Osteoblast (primary cell): ENCODE measurements at places on chromosomes 7 and 10.

- DNase-seq = no peak
Measured at GRCh38 chr7:154576604-154577003, 426.3 kb downstream of the PAXIP1 start.

DNA sequence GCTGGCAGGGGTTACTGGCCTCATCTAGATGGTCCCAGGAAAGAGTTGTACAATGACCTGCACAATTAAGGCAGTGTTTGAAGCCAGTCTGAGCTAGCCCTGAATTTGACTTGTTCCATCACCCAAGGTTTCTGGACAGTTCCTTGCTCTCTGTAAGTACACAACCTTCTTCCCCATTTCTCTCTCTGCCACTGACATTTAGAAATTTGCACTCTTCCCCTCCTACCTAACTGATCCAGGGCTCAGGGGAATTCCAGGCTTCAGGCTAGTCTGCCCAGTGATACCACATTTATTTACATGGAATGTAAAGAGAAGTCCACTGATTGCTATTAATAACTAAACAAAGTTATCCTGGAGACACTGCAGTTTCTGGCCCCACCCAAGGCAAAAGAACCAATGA is 139.0 kb upstream of the GPR26 start:
- no peak for DNase-seq

DNA sequence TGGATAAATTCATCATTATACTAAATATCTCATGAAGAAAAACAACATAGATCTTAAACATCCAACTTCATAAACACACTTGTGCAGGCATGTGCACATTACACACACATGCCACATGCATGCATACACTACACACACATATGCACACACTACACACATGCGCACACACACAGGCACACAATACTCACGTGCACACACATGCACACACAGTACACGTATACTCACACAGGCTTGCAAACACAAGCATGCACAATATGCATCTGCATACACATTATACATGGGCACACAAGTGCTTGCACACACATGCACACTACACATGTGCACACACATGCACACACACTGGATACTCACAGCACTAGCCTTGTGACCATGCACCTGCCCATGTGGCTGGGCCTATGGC is 105.2 kb downstream of the ADARB2 start:
- no peak for DNase-seq

- DNase-seq = no peak
Measured at GRCh38 chr10:124651402-124651891, 92.7 kb downstream of the FAM53B start.

- DNase-seq = no peak
Measured at GRCh38 chr10:56745490-56745889, 384.4 kb upstream of the ZWINT start.

DNA sequence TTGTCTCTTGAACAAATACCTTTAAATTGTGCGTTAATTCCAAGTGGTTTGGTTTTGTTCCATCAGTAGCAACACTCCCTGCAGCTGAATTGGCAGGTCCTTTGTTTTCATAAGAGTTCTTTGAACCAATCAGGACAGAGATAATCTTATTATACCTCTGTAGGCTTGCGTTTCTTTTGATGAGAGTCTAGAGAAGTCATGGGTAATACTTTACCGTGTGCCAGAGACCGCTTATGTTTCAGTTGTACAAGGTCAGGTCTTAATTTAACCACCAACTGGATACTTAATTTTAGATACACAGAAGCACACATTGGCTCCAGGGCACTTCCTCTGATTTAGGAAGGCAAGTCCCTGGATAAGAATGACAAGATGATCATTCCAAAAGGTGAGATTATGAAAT is at the start of gene ASB15:
ASB15 (plus strand) TSS at position 292 of the 400 bp plus-strand sequence. CDS start 12,682 bp downstream, outside the sequence.
- no peak for DNase-seq

GRCh38 chr10:60679388-60679990 is 98.8 kb upstream of the CDK1 start:
- DNase-seq = no peak
